Left renal pelvis (tissue), 4 donors: ENCODE measurements at places on chromosomes 6 and 20. TPM values are rescaled to one million over a fixed set of nuclear protein-coding genes. Genes with fewer than 3 reads are reported as not detected.

DNA sequence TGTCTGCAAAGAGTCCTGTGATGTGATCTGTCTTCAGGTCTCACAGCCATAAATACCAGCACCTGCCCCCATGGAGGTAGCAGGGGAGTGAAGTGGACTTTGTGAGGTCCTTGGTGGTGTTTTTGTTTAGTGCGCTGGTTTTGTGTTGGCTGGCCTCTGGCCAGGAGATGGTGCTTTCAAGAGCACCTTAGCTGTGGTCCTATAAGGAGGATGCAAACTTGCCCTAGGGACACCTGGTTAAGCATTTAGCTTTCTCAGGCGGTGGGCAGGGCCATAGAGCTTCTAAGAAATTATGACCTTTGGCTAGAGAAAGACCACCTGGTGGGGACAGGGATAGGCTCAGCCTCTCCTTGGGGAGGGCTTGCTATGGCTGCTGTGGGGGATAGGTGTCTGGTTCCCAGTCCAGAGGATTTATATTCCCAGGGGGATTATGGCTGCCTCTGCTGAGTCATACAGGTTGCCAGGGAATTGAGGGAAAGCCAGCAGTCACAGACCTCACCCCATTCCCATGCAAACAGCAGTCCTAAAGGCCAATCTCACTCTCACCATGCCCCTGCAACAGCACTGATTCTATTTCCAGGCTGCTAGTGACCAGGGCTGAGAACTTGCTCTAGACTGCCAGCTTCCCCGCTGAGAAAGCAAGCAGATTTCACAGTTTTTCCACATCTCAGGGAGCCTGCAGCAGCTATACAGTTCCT is 259.3 kb downstream of the TFAP2B start:
- DNase-seq: no peak

- DNase-seq: no peak
Observed at GRCh38 chr6:14867802-14868201, 378.1 kb upstream of the JARID2 start.

GRCh38 chr6:165119231-165120020 is 190.0 kb downstream of the C6orf118 start:
- DNase-seq: no peak

GRCh38 chr20:33862709-33863403 is 51.7 kb downstream of the CHMP4B start:
- DNase-seq: no peak

GRCh38 chr6:16754876-16755275 is 6.4 kb downstream of the ATXN1 start:
- DNase-seq: no peak

GRCh38 chr20:33894798-33895197 is 83.7 kb downstream of the CHMP4B start:
- no peak for DNase-seq

GRCh38 chr6:107504270-107505026 is 14.5 kb downstream of the SOBP start:
- DNase-seq: no peak

DNA sequence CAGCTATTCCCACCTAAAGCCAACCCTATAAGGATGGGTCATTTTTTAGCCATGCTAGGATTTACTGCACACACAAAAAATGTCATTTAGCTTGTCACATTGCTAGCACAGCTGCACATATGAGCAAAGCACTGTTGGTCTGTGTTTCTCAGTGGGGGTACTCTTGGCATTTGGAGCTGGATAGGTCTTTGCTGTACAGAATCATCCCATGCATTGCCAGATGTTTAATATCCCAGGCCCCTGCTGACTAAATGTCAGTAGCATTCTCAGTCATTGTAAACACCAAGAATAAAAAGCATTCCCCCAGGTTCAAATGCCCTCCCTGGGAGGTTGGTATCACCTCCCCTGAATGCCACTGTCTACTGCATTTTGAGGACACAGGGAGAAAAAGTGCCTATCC is 14.6 kb upstream of the LTV1 start:
- DNase-seq: no peak

- DNase-seq: no peak
Observed at GRCh38 chr6:93678841-93679454, 259.6 kb upstream of the EPHA7 start.

DNA sequence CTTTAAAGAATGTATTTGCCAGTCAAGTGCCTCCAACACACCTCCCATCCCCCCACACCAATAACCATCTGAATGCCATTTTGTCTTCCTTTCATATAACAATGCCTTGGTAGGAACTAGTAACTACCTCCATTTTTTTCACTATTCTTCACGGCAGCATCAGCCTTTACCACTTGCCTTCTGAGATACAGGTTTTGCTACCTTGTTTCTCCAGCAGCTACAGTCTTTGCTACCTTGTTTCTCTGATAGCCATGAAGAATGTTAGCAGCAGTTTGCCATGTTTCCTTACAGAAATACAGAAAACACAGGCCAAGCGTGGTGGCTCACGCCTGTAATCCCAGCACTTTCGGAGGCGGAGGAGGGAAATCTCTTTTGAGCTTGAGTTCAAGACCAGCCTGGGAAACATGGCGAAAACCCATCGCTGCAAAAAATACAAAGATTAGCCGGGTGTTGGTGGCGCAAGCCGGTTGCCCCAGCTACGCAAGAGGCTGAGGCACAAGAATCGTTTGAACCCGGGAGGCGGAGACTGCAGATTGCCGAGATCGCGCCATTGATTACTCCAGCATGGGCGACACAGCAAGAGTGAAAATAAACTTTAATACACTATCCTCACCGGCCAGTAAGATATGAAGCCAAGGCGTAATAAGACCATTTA is 100.9 kb downstream of the HFE start:
- DNase-seq: no peak

DNA sequence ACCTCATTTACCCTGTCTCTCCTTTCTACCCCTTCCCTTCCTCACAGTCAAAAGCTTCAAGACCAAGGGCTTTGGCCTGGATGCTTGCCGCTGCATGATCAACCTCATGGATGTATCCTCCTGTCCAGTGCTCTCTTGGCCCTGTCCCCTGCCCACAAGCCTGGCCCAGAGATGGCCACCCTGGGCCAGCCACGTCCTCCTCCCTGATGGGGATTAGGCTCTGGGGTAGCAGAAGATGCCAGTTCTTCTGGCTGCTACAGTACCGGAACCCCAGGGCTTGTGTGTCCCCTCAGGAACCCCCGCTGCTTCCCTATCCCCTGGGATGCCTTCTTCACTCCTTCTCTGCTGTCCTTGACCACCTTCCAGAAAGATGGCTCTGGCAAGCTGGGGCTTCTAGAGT is 22.3 kb downstream of the CAPN11 start:
- no peak for DNase-seq

- no peak for DNase-seq
Observed at GRCh38 chr20:2165871-2166270, 64.2 kb downstream of the STK35 start.

- no peak for DNase-seq
Observed at GRCh38 chr6:51839726-51840374, 247.6 kb downstream of the PKHD1 start.

DNA sequence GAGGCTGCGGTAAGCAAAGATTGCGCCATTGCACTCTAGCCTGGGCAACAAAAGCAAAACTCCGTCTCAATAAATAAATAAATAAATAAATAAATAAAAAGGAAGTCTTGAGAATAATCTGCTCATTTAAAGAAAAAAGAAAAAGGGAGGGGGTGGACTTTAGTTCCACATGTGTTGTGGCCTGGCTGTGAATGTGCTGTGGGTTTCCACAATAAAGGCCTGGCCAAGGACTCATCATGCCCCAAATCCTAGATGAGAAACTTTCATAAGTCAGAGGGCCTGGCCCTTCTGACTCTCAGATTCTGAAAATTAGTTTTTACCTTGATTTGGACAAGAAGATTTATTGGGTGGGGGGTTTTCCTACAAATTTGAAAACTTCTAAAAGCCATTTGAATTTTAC is 48.4 kb downstream of the RIOK1 start:
- DNase-seq: no peak

- DNase-seq: no peak
Observed at GRCh38 chr6:11833626-11834592, 55.3 kb upstream of the ADTRP start.

GRCh38 chr6:75624988-75625387 is 23.3 kb downstream of the SENP6 start:
- DNase-seq: no peak

DNA sequence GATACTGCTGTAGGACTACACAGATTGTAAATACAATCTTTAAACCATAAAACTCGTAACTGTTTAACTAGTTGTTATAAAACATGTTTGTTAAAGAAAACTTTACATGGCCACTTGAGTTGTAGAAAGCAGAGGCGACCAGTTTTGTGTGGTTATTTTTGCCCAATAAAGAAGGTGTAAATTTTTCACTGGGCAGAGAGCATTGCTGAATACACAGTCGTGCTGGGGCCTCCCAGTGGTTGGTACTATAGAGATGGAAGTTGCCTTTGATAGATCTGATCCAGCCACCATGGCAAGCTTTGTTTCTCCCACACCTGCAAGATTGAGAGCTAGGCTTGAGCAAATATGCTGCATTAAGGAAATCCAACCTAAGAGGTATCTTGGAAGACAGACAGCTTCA is 34.0 kb upstream of the YWHAB start:
- DNase-seq: no peak

GRCh38 chr6:100236389-100236788 is 228.3 kb downstream of the SIM1 start:
- no peak for DNase-seq

GRCh38 chr6:163943607-163944385 is 529.3 kb downstream of the QKI start:
- DNase-seq: peak; percentile 72

- DNase-seq: no peak
Observed at GRCh38 chr6:127952831-127953230, 52.0 kb upstream of the THEMIS start.

DNA sequence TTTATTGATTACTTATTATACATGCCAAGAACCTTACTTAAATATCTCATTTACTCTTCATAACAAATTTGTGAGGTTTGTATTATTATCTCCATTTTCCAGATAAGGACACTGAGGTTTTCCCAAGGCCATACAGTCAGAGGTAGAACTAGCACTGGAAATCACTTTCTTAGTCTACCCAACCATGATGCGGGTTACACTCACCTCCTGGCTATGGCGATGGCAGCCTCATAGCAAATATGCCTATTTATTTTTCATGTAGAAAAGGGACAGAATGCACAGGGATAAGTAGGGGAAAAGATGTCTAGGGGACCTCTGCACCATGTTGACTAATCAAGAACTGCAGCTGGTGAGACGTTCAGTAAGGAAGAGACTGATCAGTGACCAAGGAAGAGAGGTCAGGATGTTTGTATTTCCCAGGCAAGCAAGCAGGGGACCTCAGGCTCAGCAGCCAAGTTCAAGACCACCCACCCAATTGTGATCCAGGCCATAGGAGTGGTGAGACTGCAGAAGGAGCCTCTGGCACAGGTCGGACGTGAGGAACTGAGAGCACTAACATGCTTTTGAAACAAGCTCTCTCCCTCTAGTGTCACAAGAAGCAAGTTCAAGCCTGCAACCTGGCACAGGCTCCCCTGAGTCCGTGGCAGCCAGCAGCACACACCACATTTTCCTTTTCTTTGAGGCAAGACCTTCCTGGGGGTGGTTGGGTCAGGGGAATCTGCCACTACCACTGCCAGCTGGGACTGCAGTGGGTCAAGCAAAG is 97.8 kb downstream of the GMPR start:
- no peak for DNase-seq

DNA sequence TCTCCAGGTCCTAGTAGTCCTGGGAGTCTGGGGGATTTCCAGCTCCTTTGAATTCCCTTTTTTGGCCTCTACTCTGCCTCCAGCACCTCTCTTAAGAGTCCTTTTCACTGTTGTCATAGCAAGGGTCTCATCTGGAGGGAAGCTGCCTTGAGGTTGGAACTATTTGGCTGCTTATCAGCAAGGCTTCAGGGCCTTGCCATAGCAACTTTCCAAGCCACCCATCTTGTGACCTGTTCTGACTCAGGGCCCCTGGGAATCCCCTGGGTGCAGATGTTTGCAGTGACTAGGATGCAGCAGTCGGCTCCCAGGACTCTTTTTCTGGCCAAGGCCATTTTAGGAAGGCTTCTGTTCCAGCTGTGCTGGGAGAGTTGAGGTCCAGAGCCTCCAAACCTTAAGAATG is 12.4 kb downstream of the PKIG start:
- no peak for DNase-seq

DNA sequence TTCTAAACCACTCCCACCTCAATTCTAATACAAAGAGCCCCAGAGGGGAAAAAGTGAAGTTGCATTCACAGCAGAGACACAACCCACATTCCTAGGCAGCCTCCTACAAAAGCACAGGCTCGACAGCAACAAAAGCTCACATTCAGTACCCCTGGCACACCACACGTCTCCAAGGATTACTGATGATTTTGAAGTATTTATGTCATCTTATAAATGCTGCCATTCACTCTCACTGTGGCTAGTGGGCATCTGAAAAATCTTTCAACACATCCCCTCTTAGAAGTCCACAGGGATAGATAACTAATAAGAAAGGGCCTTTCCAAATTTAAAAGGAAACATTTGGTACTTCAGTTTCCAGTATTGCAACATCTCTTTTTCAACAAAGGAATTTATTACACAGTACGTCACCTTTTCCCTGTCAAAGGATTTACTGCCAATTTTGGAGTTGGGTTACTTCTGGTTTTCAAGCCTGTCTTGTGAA is 146.7 kb downstream of the TASP1 start:
- no peak for DNase-seq

- no peak for DNase-seq
Observed at GRCh38 chr6:5422321-5422915, 161.1 kb downstream of the FARS2 start.

The PTGIS gene
- 30.9 TPM for polyA plus RNA-seq

The PSORS1C1 gene
- not detected for polyA plus RNA-seq

The XRN2 gene
- 76.6 TPM for polyA plus RNA-seq

The TNFRSF6B gene
- 0.67 TPM for polyA plus RNA-seq

The CCM2L gene
- polyA plus RNA-seq: 3.7 TPM

The TMEM170B gene
- polyA plus RNA-seq: 9.1 TPM

The IMPG1 gene
- 3.6 TPM for polyA plus RNA-seq

The SLC22A7 gene
- polyA plus RNA-seq: 0.39 TPM

The TRIM26 gene
- 28.8 TPM for polyA plus RNA-seq
